Uterus (tissue), 4 donors: ENCODE measurements at places on chromosomes 3 and 15. TPM values are rescaled to one million over a fixed set of nuclear protein-coding genes. Genes with fewer than 3 reads are reported as not detected.

Gene SPRED1
- total RNA-seq, result 29.4 TPM

Gene C15orf40
- 21.2 TPM for total RNA-seq

Gene USP50
- 2.0 TPM for total RNA-seq

Gene AP3B2
- 2.2 TPM for total RNA-seq

Gene NRG4
- total RNA-seq, result not detected

Gene ATP10A
- total RNA-seq, result 0.29 TPM

- no peak for DNase-seq
These were observed 95.9 kb downstream of the TMEM266 start for GRCh38 chr15:76155731-76156130.

DNA sequence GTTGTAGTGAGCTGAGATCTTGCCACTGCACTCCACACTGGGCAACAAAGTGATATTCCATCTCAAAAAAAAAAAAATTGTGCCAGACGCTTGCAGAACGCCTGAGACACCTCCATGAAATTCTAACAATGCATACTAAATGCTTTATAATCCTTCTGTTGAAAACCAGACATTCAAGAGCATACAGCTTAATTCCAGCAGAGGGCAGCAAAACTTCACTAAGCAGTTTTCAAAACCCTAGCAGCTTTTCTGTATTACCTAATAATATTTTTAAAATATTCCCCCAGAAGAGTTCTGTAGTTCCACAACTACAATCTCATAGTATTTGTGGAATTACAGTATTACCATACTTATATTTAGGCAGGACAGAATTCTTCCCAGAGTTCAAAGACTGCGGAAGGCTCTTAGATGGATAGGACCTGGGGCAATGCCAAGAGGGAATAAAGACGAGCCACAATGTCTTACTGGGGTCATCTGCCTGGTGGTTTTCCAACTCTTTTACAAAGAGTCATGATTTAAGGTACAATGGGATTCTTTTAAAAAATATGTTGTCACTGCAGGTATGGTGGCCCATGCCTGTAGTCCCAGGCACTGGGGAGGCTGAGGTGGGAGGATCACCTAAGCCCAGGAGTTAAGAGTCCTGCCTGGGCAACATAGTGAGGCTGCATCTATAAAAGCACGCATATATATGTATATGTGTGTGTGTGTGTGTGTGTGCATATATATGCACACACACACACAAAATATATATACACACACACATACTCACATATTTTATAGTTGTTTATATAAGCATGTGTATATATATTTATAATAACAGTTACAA lies 19.6 kb upstream of the TASOR start:
- no peak for DNase-seq

DNA sequence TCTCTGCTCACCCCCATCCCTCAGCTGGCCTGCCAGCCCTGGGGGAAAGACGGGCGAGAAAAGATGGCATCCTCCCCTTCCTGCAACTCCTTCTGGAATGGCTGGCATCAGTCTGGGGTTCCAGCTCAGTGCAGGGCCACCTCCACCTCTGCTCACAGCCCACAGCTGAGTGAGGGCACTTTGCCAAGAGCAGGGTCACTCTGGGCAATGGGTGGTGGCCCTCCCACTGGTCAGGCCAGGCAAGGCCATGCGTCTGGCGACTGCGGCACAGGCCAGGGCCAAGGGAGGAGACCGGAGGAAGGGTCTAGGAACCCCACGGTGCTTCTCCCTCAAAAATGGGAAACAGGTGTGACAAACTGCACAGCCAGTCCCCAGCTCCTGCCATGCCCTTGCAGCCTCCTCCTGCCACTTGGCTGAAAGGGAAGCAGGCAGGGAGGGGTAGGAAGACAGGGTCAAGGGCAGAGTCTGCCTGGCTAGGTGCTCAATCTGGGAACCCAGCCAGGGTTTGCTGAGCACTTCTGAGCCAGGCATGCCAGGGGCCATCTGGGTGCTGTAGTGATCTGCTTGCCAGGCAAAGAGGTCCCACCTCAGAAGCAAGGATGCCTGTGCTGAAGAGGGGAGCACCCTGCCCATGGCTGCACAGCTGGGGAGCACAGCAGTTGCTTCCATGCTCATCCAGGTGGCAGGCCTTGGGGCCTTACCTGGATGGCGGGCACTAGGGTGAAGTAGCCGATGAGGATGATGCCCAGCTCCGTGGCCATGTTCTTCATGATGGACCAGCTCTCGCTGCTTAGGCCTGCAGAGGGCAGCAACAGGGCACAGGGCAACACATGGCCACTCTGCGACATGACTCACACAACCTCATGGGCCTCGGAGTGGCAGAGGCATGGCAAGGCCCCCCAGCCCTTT lies 41.2 kb downstream of the PTPN23 start:
- no peak for DNase-seq

DNA sequence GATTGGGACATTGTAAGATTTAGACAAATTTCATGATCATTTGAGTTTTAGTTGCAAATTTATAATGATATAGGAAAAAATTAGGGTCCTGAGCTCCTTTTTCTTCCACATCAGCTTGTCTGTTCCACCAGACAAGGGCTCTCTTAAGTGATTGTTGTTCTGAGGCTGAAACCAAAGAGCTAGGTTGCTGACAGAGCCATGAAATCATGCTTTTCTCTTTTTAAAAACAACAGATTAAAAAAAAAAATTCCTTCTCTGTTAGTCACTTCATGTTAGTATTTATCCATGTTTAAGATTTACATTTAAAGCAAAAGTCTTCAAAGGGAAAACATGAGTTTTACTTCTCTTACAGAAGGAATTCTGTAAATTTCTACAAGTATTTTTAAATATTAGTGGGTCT lies 56.8 kb downstream of the ATP2C1 start:
- no peak for DNase-seq

- peak; percentile 10 for DNase-seq
These were observed 547 bp downstream of the WNT7A start for GRCh38 chr3:13879102-13879945.

GRCh38 chr15:77032647-77033416 lies 37.9 kb downstream of the PSTPIP1 start:
- peak; percentile 11 for DNase-seq

GRCh38 chr15:34732430-34732829 lies 22.4 kb downstream of the GJD2 start:
- no peak for DNase-seq

- DNase-seq, result no peak
These were observed 97.1 kb upstream of the SNRPA1 start for GRCh38 chr15:101391981-101392640.

GRCh38 chr15:56871185-56871584 lies 47.3 kb upstream of the TCF12 start:
- no peak for DNase-seq

GRCh38 chr15:91411586-91411985 lies 311.5 kb downstream of the SV2B start:
- no peak for DNase-seq

DNA sequence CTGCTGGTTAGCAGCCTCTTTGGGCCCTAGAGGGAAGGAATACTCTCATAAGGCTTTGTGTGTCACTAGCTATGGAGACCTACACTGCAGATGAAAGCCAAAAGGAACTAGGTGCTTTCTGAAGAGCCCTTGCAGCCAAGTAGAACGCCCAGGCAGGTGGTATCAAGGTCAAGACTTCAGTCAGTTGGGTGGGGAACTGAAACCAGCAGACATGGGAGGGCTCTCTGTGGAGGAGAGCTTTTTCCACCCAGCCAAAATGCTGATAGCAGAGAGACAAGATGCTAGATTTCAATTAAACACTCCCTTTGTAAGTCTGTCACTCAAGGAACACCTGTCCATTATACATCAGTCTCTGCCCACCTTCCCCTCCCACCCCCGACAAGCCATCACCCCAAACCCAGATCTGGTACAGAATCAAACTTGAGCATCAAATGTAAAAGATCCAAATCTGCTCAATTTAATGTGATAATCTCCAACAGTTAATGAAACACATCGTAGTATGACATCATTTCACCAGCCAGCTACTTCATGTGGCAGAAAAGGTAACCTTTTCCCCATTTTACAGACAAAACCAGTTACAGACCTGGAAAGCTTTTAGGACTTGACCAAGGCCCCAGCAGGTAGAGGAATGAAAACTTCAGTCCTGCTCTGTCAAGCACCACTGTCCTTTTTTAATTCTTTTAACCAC lies 14.6 kb downstream of the MRPS25 start:
- no peak for DNase-seq

- DNase-seq, result no peak
These were observed 775 bp upstream of the CCDC39 start for GRCh38 chr3:180680097-180680430.

- DNase-seq, result peak; percentile 61
These were observed 3.0 kb downstream of the ALCAM start for GRCh38 chr3:105369500-105370371.

DNA sequence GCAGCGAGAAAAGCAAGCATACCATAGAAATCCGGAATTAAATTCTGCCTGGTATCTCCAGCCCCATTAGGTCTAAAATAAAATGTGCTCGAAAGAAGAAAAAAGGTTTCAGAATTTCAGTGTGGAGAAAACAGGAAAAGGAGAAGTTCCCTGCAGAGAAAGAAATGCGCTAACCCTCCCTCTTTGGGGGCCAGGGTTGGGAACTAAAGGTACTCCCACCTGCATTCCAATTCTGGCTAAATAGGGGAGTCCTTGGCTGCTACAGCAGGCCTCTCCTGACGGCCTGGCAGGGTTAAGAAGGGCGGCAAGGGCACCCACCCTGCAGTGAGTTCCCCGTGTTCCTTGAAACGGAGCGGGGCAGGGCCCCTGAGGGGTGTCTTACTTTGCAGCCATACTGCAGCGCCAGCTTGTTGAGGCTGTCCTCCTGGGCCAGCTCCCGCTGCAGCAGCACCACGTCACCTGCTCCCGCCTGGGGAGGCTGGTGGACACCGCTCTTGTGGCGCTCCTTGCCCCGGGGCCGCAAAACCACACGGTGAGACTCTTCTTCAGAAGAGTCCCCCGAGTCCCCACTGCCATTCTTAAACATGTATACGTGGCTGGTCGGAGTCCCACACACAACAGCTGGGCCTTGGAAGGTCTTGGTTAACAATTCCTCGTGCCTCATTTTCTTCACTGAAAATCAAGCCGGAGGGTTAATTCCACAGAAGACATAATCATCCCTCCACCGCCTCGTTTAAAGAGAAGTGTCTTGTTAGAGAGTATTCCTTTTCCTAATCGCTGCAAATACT lies 1.7 kb downstream of the LYSMD4 start:
- DNase-seq, result no peak

DNA sequence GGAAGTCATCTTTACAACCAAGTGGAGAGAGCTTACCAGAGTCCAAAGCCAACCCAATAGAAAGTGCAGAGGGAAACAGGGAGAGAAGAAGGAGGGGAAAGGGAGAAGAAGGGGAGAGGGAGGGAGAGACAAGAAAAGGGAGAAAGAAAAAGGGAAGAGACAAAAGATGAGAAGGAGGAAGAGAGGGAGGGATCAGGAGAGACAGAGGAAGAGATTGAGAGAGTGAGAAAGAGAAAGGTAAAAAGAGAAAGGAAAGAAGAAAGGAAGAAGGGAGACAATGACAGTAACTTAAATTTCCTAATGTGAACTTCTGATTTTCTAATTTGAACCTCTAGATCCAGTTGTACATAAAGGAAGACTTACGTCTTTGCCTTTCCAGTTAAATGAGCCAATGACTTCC lies 20.7 kb upstream of the WNT5A start:
- DNase-seq, result no peak

DNA sequence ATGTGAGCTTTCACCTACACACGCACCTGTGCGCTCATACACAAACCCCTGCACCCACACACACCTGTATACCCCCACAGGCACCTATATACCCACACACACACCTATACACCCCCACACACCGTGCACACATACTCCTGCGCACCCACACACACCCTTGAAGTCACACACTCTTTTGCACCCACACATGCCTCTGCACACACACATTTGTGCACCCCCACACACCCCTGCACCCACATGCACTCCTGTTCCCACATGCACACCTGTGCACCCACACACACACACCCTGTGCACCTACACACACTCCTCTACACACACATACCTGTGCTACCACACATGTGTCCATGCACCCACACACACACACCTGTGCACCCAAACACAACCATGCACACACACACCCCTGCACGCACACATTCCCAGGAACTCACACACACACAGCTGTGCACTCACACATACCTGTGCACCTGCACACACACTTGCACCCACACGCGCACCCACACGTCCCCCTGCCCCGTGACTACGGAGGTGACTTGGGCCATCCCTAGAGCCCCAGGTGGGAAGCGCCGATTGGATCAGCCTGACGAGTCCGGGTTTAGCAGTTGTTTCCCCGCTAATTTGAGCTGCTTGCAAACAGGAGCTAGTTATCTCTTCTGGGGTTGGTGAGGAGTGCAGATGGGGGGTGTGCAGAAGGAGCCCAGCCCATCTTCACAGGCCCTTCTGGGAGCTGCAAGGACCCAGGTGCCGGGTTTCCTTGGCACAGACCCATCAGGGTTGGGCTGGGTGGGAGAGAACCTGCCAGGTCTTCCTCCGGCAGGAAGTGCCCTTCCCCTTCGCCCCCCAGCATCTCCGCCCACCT lies 97.8 kb downstream of the CHSY1 start:
- no peak for DNase-seq

DNA sequence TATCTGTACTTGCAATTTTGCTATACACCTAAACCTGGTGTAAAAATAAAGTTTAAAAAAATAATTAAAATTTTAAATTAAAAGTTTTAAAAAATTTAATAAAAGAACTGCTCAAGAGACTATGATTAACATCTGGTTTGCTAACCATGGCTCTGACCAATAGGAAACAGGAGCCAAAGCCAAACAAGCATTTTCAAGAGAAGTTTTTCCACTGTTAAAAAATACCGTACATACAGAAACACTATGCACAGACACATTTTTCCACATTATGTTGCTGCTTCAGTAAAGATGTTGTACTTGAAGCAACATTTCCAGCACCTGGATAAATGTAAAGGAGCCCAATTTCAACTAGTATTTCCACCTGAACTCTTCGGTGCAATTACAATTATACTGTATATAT lies 543.9 kb upstream of the NAALADL2 start:
- DNase-seq, result no peak

DNA sequence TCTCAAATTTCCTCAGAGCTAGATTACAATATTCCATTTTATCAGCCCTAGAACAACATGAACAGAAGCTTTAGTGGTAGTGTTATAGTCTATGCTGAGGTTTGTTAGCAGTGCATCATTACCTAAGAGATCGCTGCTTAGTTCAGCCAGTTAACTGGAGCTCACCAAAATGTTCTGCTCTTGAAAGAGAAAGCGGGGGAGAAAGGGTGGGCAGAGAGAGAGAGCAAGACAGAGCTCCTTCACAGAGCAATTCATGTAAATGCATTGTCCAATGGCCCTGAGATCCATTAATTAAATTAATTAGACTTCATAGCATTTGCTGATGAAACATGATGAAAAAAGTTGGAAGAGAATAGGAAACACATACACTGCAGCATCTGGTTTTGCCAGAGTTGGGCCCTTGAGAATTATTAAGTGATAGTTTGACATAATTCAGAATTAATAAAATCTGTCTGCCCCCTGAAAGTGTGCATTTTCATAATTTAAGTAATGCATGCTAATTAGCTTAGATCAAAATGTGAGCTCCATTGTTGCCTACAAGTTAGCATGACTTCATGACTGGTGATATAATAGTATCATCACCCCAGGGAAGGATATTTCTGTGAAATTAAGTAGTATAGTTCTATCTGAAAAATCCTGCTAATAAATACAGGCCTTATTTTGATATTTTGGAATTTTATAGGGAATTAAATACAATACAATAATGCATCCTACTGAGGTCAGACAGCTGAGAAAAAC lies 86.9 kb upstream of the LYSMD4 start:
- DNase-seq, result no peak

- DNase-seq, result no peak
These were observed 821.6 kb downstream of the PDCD6IP start for GRCh38 chr3:34619990-34620389.
